G401 (cell line): ENCODE measurements at places on chromosomes 16 and 17.

- DNase-seq, result no peak
These were observed 475 bp upstream of the AMDHD2 start for GRCh38 chr16:2519711-2520080.

- DNase-seq, result no peak
These were observed 23.9 kb upstream of the DHRS13 start for GRCh38 chr17:28926786-28927185.

GRCh38 chr16:19419698-19420075, 2.0 kb downstream of the TMC5 start:
- DNase-seq, result no peak

GRCh38 chr17:82679586-82680465, 18.7 kb downstream of the RAB40B start:
- no peak for DNase-seq

DNA sequence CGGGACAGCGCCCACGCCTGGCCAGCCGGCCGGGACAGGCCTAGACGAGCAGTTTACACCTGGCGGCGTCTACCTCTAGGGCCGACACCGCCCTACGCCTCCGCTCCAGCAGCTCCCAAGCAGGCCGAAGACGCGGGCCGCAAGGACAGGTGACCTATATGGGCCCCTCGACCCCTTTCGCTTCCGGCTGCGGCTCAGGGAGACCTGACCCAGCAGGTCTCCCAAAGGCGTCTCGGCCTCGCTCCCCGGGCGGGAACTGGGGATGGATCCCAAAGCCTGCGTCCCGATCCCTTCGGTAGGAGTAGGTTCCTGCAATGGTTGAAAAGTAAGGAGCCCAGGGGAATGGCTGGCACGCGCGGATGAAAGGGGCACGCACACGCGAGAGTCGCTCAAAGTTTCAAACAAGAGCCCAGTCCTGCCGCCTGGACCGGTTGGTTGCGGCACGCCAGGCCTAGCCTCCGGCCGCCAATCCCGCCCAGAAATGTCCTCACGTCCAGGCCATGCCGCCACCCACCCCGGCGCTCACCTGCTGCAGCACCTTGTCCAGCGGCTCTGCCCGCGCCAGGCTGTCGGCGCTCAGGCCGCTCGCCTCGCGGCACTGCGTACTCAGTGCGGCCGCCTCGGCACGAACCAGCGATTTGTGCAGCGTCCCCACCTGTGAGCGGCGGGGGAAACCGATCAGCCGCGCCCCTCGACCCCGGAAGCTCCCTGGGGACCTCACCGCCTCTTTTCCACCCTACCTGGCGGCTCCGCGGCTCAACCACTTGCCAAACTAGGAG, 630 bp downstream of the ESRP2 start:
- no peak for DNase-seq

GRCh38 chr17:75370286-75370915, 35.1 kb downstream of the GRB2 start:
- DNase-seq, result peak; percentile 80

DNA sequence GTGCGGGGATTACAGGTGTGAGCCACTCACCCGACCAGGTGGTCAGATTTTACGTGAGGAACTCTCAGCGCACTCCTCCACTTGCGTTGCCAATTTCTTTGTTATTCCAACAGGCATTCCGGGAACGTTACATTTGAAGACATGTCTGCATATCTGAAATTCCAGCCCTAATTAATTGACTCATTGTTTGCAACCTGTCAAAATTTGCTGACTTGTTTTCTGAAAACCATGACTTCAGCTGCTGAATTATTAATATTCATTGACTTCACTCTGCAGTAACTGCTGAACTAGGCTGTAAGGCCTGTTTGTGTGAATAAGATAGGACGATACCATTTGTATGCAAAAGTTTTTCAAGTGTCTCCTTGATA, 16.6 kb downstream of the G6PC1 start:
- no peak for DNase-seq

GRCh38 chr17:21140911-21141310, 14.1 kb downstream of the DHRS7B start:
- no peak for DNase-seq

- no peak for DNase-seq
These were observed 9.9 kb downstream of the ITGB4 start for GRCh38 chr17:75731086-75731715.

DNA sequence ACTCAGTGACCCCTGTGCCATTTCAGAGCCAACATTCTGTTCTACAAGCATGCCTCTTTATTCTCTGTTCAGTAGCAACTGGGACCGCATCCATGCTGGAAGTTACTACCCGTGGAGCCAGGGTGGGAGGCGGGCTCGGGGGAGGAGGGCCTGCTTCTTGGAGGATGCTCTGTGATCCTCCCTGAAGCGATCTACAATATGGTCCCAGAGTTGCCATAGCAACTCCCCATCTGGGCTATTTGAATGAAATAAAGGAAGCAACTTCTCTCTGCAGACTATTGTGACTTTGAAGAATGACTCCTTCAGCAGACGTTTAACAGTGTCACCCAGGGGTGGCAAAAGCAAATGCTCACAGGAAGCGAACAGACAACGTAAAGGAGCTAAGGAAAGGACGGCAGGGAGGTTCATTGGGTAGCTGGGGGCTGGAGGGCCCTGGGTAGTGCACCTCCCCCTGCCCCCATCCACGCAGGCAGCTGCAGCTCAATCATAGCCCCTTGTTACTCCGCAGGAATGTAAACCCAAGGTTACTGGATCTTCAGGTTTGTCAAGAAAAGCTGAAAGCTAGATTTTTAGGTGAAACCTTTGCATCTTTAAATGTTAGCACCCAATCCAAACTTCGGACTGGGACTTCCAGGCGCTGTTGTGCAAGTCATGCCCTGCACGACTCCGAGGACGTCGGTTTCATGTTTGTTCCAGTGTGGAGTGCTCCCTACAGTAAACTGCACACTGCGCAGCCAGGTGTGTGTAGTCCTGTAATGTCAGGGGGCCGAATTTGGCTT, 51.1 kb upstream of the MEAK7 start:
- DNase-seq, result peak; percentile 30

- DNase-seq, result no peak
These were observed 1.5 kb upstream of the ABCA6 start for GRCh38 chr17:69143151-69143550.

- DNase-seq, result no peak
These were observed 275.8 kb downstream of the FOXL1 start for GRCh38 chr16:86854058-86854621.

DNA sequence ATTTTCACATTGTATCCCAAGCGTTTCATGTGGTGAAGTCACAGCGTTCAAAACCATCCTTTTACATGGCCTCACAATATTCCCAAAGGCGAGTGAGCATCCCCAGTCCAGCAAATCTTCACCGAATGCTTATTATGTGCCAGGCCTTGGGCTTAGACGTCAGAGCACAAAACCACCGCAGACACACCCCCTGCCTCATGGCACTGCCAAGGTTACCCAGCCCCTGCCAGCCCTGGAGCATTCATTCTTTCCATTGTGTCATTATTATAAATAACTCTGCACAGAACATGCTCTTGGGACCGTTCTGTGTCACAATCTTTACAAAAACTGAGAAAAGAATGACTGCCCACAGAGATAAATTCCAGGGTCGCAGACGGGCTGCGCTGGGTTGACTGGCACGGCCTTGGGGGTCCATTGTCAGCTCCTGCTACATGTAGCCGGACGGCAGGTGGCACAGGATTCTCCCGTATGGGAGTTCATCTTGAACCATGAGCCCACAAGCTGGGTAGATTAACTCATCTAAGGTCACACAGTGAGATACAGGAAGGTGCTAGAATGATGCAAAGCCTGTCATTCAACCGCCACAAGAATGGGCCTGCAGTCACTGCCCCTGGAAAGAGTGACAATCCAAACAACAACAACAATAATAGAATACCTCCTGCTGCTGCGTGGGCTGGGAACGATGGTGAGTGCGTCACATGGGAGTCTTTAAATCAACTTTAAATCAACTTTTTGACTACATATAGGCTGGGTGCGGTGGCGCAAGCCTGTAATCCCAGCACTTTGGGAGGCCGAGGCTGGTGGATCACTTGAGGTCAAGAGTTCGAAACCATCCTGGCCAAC, 4.5 kb upstream of the NECAB2 start:
- DNase-seq, result no peak

DNA sequence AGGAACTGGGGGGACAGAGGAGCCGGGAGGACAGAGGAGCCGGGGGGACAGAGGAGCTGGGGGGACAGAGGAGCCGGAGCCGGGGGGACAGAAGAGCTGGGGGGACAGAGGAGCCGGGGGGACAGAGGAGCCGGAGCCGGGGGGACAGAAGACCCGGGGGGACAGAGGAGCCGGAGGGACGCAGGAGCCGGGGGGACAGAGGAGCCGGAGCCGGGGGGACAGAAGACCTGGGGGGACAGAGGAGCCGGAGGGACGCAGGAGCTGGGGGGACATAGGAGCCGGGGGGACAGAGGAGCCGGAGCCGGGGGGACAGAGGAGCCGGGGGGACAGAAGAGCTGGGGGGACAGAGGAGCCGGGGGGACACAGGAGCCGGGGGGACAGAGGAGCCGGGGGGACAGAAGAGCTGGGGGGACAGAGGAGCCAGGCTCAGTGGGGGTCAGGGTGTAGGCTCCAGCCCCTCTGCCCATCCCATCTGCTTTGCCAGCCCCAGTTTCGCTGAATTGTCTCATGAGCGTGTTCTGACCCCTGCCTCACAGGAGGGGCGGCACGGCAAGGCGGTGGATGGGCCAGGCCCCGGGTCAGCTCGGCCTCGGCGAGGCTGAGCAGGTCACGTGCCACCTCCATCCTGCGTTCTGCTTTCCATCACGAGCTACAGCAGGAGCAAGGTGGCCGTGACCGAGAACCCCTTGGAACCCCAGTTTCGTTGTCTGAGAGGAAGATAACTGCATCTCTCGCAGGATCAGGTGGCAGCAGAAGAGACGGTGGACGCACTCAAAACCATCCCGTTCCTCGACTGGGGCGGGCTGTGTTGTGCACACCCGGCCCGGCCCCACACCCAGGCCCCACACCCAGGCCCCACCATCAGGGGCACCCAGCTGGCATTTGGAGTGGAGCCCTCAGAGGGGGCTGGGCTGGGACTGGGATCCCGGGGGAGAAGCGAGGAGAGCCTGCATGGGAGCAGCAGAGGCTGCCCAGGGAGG, 26.1 kb upstream of the CBFA2T3 start:
- peak; percentile 9 for DNase-seq

GRCh38 chr17:47907932-47908562, 12.0 kb downstream of the SP2 start:
- DNase-seq, result peak; percentile 35

DNA sequence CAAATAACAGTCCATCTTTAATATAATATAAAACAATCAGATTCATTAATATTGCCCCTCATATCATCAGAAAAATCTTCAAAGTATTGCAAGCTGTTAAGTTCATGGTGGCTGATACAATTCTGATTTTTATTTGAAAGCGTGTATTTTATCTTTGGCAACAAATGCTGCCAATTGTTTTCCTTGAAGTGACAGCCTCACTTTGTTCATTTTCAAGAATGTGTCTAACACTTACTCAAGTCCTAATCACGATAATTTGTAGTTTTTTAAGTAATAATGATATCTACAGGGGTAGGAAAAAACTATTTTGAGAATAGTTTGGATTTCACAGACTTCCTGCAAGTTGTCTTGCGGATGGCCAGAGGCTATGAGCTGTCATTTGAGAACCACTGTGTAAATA, 75.8 kb downstream of the HS3ST3B1 start:
- no peak for DNase-seq

- no peak for DNase-seq
These were observed 15.5 kb downstream of the MPO start for GRCh38 chr17:58265271-58265670.

GRCh38 chr17:18218756-18219415, 6.5 kb upstream of the LLGL1 start:
- DNase-seq, result no peak

GRCh38 chr17:35540589-35541404, 3.3 kb upstream of the SLFN12L start:
- no peak for DNase-seq

DNA sequence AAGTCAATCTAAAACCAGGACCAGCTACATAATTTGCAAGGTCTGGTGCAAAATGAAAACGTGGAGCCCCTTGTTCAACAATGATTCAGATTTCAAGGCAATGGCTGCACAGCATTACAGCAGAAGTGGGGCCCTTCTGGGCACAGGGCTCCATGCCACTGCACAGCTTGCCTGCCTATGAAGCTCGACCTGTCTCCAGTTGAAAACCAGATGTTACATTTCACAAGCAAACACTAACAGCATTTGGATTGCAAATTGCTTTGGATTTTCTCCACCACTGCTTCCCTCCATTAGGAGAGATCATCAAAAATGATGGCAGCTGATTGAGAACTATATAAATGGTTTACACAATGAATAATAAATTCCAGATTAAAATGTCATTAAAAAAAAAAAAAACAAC, 551.4 kb upstream of the ZFHX3 start:
- DNase-seq, result no peak

GRCh38 chr16:73956587-73957494, 339.8 kb upstream of the PSMD7 start:
- peak; percentile 49 for DNase-seq

DNA sequence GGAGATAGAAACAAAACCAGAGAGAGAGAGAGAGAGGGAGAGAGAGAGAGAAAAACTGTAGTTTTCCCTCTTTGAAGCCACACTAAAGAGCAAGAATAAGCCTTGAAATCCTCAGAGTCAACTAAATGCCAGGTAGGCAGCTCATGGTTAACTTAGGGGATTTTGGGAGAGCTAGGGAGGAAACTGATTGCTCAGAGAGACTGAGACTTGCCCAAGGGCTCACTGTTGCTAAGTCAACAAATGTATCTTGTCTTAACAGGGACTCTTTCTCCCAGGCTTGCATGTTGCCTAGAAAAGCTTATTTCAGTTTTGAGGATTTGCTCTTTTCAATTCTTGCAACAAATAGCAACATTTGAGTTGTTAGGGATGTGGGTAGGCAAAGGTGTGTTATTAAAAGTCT, 4.5 kb upstream of the SLC5A11 start:
- no peak for DNase-seq

GRCh38 chr17:44223541-44224071, 4.1 kb upstream of the UBTF start:
- peak; percentile 77 for DNase-seq

GRCh38 chr16:54429029-54429428, 142.4 kb upstream of the IRX3 start:
- no peak for DNase-seq

GRCh38 chr17:81386646-81387099, 8.6 kb upstream of the BAHCC1 start:
- DNase-seq, result no peak

DNA sequence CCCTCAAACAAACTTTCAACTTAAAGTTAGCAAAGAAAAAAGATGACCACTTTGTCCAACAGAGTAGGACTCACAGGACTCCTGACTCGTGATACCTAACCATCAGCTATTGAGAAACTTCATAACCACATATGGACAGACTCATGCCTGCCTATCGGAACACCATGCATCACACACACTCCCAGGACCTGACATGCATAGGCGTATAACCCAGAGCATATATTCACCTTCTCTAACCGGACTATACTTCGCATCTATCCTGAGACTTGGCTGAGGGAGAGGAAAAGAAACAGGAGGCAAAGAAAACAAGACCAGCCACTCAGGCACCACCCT, 2.2 kb downstream of the PIP4K2B start:
- no peak for DNase-seq
